NCI-H2029 (cell line): ENCODE measurements at places on chromosomes 5 and 9.
A peak's percentile ranks its signal among the peaks of the same experiment; 100 is the strongest.

- no peak for DNase-seq
Measured at GRCh38 chr5:123515904-123516303, 3.9 kb downstream of the CSNK1G3 start.

DNA sequence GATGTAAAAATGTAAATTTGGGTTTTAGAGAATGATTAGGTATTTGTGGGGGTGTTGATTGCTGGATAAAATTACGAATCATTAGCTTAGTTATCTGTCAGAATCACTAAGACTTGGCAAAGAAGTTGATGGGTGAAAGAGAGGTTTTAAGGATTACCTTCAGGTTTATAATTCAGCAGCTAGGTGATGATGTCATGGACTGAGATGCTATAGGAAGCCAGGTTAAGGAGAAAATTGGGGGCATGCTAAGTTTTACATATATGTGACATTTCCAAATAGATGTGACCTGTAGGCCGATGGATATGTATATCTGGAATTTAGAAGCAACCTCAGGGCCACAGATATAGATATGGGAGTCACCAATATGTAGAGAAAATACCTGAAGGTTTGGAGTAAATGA is 228.0 kb downstream of the FER start:
- DNase-seq = no peak

DNA sequence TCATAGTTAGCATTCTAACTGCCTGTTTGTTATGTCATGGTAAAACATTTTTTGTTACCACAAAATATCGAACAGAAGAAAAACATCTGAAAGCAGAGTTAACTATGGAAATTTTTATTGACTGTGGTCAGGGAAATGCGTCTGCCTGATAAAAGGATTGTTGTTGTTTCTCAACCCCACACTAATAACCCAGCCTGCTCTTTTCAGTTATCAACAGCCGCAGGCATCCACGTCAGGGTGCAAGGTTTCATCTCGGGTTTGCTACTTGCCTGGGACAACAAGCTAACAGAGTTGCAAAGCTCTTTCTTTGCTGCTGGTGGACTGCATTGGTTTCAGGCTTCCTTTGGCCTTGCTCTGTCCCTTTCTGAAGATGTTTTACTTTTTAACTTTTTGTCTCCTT is 969.2 kb downstream of the CDH18 start:
- no peak for DNase-seq

GRCh38 chr5:143536364-143536763 is 132.9 kb upstream of the NR3C1 start:
- no peak for DNase-seq

GRCh38 chr5:133679534-133679933 is 67.2 kb upstream of the FSTL4 start:
- no peak for DNase-seq

DNA sequence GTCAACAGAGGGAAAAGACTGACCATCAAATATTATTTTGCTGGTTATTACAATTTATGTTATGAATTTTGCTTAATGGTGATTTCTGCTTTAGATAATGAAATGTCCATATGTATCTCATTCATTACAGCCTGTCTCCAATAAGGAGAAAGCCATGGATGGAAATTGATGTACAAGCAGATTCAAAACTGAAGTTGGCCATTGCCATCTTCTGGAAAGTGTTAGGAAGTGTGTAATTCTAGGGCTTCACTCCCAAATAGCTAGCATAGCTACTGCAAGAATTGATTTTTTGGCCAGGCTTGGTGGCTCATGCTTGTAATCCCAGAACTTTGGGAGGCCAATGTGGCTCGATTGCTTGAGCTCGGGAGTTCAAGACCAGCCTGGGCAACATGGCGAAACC is 45.8 kb downstream of the DYNC2I2 start:
- DNase-seq = no peak

DNA sequence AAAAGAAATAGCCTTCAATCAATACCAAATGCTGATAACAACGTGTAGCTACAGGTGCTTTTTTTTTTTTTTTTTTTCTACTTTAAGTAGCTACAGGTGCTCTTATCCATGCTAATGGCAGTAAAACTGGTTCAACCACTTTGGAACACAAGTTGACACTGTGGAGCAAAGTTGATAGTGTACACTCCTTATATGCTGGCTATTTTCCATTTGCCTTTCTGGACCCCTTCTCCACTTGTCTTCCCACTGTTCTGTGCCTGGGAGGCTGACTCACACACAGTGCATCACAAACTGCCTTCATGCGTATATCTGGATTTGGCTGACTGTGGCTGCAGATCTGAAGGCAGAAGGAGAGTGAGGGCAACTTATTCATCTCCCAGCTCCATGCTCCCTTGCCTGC is 247.9 kb downstream of the MSX2 start:
- DNase-seq = peak; percentile 84

DNA sequence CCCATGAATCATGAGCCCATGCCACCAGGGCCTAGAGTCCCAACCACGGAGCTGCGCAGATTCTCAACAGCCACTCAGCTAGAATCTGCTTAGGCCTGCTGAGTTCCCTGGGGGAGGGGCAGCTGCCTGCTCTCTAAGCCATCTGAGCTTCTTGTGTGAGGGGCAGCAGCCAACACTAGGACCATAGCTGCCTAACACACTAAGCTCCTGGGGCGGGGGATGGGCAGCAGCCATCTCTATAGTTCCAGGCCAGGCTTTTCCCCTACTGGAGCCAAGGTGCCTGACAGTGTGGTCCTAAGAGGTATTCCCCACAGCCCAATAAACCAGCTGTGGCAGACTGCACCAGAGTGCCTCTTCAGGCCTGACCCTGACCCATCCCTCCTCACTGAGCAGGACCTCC is 255.9 kb upstream of the ACO1 start:
- DNase-seq = no peak

DNA sequence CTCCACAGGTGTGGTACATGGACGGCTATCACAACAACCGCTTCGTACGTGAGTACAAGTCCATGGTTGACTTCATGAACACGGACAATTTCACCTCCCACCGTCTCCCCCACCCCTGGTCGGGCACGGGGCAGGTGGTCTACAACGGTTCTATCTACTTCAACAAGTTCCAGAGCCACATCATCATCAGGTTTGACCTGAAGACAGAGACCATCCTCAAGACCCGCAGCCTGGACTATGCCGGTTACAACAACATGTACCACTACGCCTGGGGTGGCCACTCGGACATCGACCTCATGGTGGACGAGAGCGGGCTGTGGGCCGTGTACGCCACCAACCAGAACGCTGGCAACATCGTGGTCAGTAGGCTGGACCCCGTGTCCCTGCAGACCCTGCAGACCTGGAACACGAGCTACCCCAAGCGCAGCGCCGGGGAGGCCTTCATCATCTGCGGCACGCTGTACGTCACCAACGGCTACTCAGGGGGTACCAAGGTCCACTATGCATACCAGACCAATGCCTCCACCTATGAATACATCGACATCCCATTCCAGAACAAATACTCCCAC is 32.1 kb downstream of the OLFM1 start:
- DNase-seq = no peak

DNA sequence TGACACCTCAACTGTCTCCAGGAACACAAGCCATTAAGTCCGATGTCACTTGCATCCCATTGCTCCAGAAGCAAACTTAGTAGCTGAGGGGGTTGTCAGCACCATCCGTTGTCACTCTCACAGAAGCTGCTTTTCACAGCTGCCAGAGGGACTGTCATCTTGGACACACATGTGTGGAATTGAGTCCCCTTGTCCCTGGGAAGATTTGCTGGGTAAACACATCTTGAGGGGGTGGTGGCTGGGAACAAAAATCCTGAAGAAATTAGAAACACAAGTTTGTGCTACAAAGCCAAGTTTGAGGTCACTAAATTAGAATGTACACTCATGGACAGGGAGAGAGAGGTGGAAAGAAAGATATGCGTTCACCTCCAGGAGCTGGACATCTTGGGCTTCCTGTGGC is 55.2 kb upstream of the ADRA1B start:
- no peak for DNase-seq

GRCh38 chr5:180689071-180689694 is 39.8 kb upstream of the FLT4 start:
- DNase-seq = no peak

- DNase-seq = no peak
Measured at GRCh38 chr5:121377461-121377860, 474.2 kb upstream of the FTMT start.

DNA sequence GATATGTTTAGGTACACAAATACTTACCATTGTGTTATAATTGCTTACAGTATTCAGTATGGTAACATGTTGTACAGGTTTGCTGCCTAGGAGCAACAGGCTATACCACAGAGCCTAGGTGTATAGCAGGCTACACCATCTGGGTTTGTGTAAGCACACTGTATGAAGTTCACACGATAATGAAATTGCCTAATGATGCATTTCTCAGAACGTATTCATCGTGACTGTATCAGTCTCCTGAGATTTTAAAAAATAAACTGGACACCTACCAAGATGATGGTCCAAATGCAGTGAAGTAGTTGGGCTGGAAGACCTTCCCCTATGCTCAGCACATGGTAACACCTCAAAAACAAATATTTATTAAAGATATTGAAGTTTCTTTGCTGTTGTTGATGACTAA is 103.3 kb upstream of the NFIB start:
- DNase-seq = no peak

DNA sequence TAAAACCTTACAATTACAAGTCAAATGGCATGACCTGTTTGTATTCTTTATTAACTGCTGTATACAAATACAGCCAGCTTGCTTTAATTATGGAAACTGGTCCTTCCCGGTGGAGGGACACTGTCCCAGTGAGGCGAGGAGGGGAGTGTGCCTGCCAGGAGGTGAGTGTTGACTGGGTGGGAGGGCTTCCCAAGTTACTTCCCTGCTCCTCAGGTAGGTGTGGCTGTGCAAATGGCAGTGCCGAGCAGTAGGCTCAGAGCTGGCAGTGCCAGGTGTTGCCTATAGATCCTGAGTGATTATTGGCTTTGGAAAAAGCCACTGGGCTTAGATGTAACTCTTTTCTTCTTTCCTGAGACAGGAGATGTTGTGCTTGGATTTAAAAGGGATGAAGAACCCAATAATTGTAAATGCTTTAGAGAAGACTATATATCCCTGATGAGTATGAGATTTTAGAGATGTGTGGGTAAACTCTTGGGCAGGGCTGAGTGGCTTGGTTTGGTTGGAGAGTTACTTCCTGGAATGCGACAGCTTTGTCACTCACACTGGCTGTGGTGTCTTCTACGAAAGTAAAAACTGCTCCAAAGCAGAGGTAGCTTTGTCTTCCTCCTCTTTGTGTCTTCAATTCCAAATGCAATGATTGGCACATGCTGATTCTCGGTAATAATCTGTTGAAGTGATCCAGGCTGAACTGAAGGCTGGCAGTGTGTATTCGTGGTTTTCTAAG is 43.7 kb downstream of the GLRX start:
- no peak for DNase-seq

DNA sequence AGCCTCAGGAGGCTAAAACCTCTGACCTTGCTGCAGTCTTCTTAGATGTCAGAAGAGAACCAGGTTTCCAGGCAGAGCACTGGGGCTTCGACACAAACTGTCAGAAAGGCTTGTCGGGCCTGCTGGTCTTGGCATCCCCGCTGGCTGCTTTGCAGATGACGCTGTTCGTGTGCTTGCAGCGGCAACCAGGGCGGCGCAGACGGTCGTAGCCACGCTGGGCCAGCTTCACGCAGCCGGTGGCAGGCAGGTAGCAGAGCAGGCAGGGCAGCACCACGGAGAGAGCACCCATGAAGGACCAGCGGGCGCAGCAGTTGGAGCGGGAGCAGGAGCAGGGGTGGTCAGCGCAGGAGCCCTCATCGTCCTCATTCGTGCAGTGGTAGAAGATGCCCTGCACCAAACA is 10.7 kb downstream of the SPRY4 start:
- DNase-seq = no peak

GRCh38 chr5:171578049-171578828 is 158.8 kb downstream of the FGF18 start:
- DNase-seq = no peak

DNA sequence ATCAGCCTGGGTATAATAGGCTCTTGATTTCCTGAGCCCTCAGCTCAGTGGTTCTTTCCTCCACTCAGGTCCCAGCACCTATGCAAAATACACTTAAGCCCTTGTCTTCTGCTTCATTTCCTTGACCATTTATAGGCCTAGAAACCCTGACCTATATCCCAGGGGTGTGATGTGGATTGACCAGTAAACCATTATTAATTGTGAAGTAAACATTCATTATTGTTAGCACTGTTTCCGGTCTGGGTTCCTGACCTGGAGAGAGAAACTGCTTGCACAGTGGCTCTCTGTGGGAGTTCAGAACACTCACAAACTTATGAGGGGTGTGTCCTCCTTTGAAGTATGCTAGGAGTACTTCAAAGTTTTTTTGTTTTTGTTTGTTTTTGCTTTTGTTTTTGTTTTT is 19.6 kb upstream of the TOMM5 start:
- DNase-seq = no peak

DNA sequence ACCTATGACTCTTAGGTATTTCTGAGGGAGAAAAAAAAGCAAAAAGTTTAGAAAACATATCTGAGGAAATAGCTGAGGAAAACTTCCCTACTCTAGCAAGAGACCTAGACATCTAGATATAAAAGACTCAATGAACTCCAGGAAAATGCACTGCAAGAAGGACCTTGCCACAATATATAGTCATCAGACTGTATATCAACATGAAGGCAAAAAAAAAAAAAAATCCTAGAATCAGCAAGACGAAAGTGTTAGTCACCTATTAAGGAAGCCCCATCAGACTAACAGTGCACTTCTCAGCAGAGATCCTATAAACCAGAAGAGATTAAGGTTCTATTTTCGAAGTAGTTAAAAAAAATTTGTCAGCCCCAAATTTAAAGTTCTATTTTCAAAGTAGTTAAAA is 166.2 kb downstream of the TMEM38B start:
- no peak for DNase-seq

GRCh38 chr5:128546658-128547281 is 8.7 kb upstream of the FBN2 start:
- DNase-seq = no peak

DNA sequence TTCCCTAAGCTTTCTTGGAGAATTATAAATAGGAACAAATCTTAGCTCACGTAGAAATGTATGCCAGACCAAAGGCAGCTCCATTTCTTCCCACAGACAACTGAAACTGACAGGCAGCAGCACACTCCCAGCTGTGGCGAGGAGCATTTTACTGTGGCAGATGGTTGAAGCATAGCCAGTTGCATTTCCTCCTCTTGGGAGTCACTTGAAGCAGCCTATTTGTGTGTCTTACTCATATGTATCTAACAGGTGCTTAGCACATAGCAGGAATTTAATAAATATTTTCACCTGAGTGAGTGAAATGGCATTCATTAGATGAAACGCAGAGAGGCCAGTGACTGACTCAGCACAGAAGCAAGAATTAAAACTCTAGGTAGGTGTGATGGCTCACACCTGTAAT is 12.3 kb upstream of the MTMR12 start:
- DNase-seq = no peak

DNA sequence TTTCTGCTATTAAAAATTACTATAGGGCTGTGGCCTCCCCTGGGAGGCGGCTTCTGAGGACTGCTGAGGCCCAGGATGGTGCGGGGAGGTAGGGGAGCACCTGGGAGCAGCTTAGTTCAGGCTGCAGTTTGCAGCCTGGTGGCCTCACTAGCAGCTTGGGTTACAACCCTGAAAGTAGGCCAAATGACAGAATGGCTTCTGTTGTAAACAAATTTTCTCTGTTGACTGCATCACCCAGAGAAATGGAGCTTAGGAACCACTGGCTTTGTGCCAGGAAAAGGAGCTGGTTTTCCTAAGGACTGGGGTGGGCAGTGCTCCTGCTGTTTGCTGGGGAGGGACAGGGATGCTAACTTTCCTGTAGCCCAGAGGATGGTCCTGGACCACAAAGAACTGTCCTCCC is 130.3 kb downstream of the ENTREP1 start:
- DNase-seq = peak; percentile 39
